ENCODE measurements at places on chromosomes 16 and 17.

GRCh38 chr17:36019423-36019822 is 1.7 kb upstream of the CCL23 start:
- DNase-seq: no peak

GRCh38 chr16:79469999-79470398 is 130.5 kb downstream of the MAF start:
- DNase-seq: peak; percentile 27

DNA sequence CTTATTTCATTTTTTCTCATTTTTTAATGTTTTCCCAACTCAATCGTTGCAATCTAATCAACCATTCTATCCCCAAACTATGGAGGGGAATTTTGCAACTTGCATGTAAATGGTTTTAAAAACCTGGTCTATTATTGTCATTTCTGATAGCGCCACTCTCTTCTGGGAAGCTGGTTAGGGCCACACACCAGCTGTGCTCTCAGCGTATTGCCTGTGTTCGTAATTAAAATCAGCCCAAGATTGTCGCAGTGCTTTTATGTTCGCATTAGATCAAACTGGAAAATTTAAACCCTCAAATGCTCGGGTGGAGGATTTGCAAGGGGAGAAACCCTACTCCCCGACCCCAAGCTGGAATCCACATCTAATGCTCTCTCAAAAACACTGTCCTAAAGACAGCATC is 123.5 kb upstream of the CACNG5 start:
- no peak for DNase-seq

DNA sequence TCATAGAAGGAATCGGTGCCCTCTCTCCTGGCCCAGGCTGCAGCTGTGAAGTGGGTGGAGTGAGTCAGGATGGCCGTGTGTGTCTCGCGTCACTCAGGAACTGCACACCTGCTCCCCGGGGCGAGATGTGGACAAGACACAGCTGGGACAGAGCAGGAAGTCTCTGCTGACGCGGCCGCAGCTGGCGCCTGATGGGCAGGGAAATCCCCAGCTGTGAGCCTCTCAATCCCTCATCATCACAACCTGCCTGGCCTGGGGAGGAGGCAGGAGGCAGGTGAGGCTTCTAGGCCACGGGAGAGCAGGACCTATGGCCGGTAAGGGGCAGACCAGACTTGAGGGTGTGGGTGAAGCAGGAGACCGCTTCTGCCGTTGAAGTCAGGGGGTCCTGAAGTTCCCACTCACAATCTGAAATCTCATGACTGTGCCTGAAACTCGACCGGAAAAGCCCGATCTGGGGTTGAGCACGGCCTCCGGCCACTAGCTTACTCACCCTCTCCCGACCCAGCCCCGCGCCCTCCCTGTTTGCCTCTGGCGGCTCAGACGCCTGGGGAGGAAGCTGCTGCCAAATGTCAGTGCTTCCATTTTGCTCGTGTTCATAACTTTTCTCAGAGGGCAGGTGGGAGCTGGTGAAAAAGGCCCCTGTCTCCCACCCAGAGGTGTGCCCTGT is 1.1 kb upstream of the TRPV3 start:
- DNase-seq: peak; percentile 53

GRCh38 chr16:53458635-53459034 is 24.4 kb downstream of the RBL2 start:
- no peak for DNase-seq

DNA sequence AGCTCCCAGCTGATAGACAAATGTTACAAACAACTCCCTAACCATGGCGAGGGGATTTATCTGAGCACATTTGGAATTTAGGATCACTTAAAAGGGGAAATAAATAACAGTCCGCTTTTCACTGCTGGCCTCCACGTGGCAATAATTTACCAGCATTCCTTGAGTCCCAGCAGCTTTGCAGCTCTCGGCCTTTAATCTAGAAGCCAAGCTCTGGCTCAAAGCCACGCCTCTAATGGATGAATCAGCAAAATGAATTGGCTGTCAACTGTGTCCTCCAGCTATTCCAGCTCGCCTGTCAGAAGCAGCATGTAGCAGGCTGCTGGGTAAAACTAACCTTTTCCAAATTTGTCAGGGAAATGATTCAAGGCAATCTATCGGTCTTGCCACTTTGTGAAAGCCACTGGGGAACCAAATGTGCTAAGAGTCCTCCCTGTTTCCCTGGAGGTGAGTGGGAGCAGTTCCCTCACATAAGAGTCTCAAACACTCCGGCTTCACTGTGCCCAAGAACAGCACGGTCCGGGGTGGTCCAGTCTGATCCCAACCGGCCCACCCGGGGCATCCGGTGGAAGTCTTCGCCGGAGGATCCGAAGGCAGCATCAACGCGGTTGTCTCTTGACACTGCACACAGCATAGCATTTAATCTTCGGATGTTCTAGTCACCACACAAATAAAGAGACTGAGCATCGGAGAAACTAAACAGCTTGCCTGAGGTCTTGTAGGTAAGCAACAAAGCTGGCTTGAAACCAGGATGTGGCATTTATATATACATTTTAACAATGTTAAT is 143.3 kb downstream of the PARN start:
- DNase-seq: peak; percentile 88

GRCh38 chr16:89295915-89296314 is 78.4 kb downstream of the ZNF778 start:
- no peak for DNase-seq

GRCh38 chr17:11241611-11242226 is 706 bp downstream of the SHISA6 start:
- peak; percentile 21 for DNase-seq

DNA sequence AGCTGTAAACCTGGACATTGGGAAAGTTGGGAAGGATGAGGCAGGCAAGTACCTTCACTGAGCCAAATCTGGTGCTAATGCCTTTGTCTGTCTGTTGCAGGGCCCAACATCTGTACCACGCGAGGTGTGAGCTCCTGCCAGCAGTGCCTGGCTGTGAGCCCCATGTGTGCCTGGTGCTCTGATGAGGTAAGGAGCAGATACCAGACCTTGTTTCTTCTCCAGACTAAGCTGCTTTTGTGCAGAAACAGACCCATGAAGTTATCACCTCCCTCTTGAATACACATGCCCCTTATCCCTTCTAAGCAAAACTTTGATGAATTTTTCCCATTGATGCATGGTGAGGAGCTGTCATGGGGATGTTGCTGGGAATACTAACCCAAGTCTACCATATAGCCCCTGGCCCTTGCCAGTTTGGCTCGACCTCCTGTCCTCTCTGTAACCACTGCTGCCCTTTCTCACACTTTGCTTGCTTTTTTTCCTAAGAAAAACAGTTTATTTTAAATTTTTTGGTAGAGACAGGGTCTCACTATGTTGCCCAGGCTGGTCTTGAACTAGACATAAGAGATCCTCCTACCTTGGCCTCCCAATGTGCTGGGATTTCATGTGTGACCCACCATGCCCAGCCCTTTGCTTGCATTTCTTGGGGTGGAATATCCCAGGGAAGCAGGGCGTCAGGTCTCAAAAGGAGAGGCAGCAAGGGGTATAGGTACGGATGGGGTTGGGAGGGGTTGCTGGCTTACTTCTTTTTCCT is 20.9 kb downstream of the ITGB3 start:
- no peak for DNase-seq

DNA sequence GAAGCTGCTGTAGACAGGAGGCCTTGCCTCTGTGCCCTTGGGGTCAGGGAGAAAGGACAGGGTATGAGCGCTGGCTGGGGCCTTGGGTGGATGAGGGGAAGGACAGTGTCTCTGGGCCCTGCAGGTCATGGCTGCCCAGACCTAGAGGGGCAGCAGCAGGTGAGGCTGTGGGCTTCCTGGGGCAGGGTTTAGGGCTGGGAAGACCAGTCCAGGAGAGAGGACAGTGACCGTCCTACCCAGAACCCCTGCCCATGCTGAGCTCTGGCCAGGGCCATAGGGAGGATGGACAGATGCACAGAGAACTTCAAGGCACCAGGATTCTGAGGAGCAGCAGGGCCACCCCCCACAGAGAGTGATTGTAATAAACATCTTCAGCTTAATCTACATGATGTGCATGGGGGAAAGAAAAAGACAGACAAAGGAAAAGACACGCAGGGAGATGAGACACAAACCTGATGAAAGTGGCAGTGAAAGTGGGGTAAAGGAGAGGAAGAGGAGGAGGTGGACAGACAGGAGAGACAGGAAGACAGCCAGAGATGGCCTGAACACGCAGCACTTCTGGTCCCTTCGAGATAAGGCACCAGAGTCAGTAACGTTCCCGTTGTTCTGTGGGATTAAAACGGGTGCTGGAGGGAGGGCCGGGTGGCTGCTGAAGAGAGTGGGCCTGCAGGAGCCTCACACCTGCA is 17.5 kb downstream of the FLOT2 start:
- no peak for DNase-seq

DNA sequence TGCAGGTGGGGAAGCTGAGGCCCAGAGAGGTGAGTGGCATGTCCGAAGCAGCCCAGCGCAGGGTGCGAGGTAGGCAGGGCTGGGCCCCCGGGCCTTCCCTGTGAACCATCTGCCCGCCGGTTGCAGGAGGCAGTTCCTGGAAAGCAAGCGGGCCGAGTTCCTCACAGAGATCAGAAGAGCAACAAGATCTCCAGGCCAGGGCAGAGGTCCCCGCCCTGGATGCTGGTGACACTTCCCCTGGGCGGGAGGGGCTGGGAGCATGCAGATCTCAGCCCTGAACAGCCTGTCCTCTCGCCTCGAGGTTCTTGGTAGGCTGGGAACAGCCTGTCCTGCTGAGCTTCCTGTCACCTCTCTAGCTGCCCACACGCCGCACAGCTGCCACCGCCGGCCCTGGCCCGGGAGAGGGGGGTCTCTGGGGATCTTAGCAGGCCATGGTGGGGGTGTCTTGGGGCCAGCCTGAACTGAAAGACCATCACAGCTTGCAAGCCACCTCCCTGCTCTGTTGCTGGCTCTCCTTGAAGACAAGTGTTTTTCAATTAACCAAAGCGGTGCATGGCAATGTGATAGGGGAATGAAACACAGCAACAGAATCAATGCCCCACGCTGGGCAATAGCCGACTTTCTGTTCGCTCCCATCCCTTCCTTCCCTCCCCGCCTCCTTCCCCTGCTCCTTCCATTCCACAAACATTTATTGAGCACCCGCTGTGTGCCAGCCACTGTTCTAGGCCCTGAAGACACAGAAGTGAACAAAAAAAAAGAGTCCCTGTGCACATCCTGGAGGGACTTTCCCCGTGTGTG is 31.7 kb downstream of the SOCS1 start:
- peak; percentile 51 for DNase-seq

DNA sequence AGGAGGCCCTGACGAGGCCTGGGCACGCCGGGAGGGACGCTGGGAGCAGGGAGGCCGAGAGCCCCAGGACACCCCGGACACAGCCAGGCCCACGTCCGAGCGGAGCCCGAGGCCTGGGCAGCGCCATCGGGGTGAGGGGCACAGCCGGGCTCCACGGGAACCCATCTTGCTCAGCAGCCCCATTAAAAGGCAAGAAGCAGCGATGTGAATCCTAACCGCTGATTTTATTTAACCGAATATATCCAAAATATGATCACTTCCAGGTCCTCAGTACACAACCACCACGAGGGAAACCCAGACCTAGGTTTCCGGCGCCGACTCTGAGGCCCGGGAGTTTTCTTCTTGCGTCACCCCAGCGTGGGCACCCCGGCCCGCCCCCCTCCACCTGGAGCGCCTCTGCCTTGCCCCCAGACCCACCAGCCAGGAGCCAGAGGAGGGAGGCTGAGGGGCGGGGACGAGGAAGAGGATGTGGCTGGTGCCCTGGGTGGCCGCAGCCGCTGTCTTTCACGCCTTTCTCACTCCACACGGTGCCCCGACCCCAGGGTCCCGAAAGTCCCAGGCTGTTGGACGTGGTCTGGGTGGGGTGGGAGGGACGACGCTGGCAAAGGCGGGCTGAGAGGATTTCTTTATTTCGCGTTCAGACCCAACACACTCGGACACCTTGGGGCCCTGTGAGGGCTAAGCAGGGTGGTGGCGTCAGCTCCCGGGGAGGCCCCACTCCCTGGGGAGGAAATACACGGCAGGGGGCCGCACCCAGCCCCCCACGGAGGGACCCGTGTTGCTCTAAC is 568 bp upstream of the CCDC154 start:
- no peak for DNase-seq

GRCh38 chr16:23807028-23807427 is 28.8 kb upstream of the PRKCB start:
- DNase-seq: no peak

DNA sequence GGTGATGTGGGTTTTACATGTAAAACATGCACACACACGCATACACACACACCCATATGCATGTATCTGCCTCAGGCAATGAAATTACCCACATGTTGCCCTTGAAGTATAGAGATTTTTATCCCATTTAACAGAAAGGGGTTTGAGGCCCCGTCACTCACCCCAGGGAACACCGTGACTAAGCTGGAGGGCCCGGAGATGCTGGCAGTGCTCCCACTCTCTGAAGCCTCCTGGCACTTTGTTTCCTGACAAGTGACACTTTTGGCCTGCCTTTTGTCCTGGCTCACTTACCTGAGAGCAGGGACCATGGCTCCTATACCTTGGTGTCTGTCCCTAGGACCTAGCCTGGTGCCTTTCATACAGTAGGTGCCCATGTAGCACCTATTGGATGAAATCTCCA is 50.0 kb upstream of the TNRC6C start:
- DNase-seq: no peak

DNA sequence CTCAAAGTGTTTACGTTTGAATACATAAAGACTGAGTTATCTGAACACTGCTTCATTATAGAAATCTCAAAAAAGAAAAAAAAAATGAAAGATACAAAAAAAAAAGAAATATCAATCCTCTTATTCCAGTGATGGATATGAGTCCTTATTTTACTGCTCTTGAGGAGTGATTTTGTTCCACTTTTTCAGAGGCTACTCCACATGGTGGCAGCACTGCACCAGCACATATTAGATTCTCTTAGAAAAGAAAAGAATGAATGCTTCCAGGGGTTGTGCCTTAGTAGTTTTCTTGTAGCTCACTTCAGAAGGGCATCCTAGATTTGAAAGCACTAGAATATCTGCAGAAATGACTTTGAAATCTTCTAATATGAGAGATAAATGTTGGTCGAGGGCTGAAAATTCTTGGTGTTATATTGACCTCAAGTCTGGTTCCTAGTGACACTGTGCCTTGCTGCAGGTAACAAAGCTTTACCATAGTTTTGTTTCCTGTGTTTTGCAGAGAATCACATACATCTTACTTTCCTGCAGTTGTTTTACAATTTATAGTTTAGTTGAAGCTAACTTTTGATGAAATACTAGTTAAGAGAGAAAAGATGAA is 25.9 kb downstream of the AP2B1 start:
- peak; percentile 28 for DNase-seq

Measured in colonic mucosa (tissue), 4 donors.